ENCODE measurements at places on chromosomes 6 and 20. TPM values are rescaled to one million over a fixed set of nuclear protein-coding genes. Genes with fewer than 3 reads are reported as not detected.

The BPIFB4 gene
- not detected for total RNA-seq

The GUCA1A gene
- 1.6 TPM for total RNA-seq

The UBE2C gene
- 10.6 TPM for total RNA-seq

The COL9A1 gene
- total RNA-seq, result 11.0 TPM

The KCNS1 gene
- 1.6 TPM for total RNA-seq

The TBX18 gene
- 2.2 TPM for total RNA-seq

The CNR1 gene
- 344 TPM for total RNA-seq

The GATA5 gene
- not detected for total RNA-seq

The HCRTR2 gene
- total RNA-seq, result 14.1 TPM

The MLIP gene
- total RNA-seq, result 10.6 TPM

The MCCD1 gene
- total RNA-seq, result not detected

The MRAP2 gene
- 4.1 TPM for total RNA-seq

The SFTA2 gene
- not detected for total RNA-seq

The HS3ST5 gene
- total RNA-seq, result 9.1 TPM

The UBD gene
- not detected for total RNA-seq

The HTR1E gene
- 0.63 TPM for total RNA-seq

The CST8 gene
- total RNA-seq, result not detected

The VSTM2L gene
- total RNA-seq, result 50.7 TPM

The OPRM1 gene
- 0.94 TPM for total RNA-seq

The CASS4 gene
- total RNA-seq, result 0.31 TPM

The KIF13A gene
- total RNA-seq, result 28.5 TPM

The GPX5 gene
- total RNA-seq, result not detected

The COL12A1 gene
- total RNA-seq, result 67.3 TPM

The FHL5 gene
- total RNA-seq, result 0.63 TPM

The CDSN gene
- total RNA-seq, result not detected

The FAM217A gene
- total RNA-seq, result not detected

The RIN2 gene
- 23.8 TPM for total RNA-seq

The TBC1D7 gene
- 53.5 TPM for total RNA-seq

The LPIN3 gene
- total RNA-seq, result 0.63 TPM

The GPLD1 gene
- 19.7 TPM for total RNA-seq

The STK35 gene
- total RNA-seq, result 21.6 TPM

The SEMG1 gene
- not detected for total RNA-seq

The ARMC12 gene
- total RNA-seq, result 0.31 TPM

The CCND3 gene
- 16.0 TPM for total RNA-seq

The MARCKS gene
- total RNA-seq, result 298 TPM

The HTR1B gene
- 1.9 TPM for total RNA-seq

The SULF2 gene
- 21.3 TPM for total RNA-seq

The SLX4IP gene
- total RNA-seq, result 7.8 TPM

The CFAP61 gene
- 3.1 TPM for total RNA-seq

The FRK gene
- total RNA-seq, result 0.63 TPM

The SLC32A1 gene
- 7.2 TPM for total RNA-seq

The SYCP2 gene
- total RNA-seq, result 5.3 TPM

The ASIP gene
- total RNA-seq, result not detected

The ROS1 gene
- total RNA-seq, result not detected

The HAO1 gene
- not detected for total RNA-seq

The MAS1 gene
- 0.31 TPM for total RNA-seq

The BTBD3 gene
- 53.2 TPM for total RNA-seq

Measured in parietal lobe (tissue), 2 donors.